ENCODE measurements at places on chromosomes 13 and 19.

GRCh38 chr19:8460516-8461298 is 15.9 kb downstream of the HNRNPM start:
- DNase-seq: no peak

DNA sequence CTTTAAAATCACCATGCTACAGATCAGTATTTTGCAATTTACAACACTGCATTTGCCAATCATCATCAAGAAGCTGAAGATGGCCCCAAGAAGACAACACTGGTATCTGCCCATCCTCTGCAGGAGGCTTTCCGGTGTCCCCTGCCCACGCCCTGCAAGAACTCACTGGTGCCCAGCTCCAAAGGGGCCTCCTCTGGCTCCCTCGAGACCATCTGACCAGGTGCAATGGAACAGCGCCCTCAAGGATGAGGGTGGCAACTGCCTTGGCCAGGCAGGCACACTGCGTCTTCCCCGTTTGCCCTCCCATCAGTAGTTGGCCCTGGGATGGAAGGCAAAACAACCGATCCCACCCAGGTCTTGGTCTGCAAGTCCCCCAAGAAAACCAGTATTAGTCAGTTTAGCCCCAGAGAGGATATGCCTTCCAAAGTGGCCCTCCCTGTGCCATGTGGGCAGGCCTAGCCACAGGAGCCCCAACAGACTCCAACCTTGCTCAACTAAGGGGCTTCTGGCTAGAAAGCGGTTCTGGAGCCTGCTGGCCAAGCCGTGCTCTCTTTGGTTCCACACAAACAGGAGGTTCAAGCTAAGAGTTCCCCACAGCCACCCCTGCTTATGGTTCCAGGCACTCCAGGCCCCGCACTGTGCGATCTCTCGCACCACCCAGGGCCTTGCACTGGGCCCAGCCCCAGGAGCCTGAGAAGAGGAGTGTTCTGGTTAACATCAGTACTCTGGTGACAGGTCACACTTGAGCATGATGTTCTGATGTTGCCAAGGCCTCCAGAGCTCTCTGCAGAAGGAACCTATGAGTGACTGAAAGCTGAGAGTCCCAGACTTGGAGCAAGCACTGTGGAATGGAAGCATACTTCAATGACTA is 4.7 kb downstream of the PCID2 start:
- no peak for DNase-seq

DNA sequence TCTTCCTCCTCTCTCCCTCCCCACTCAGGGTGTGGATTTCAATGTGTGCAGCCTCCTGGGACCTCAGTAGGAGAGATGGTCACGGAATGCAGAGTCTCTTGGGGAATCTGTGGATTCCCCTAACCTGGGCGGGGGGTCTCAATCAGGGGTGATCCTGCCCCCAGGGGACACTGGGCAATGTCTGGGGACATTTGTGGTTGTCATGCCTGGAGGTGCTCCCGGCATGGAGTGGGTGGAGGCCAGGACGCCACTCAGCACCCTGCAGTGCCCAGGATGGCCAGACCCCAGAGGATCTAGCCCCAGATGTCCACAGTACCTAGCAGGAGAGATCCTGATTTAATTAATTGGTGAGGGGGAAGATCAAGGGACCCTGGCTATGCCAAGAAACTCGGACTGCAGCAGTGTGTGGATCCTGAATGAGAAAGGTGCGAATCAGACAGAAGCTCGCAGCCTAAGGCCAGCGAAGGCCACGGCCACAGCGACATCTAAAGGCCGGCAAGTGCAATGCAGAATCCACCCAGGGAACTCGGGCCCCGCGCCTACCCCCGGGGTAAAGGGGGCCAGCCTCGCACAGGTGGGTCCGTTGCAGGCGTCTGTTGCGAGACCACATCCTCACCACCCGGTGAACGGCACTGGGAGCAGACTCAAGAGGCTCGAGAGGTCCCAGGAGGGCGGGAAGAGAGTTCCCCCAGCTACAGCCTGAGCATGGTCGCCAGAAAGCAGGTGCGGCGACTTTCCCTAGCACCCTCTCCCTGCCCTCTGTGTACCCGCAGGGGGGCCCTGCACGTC is 88.8 kb downstream of the GNG7 start:
- no peak for DNase-seq

DNA sequence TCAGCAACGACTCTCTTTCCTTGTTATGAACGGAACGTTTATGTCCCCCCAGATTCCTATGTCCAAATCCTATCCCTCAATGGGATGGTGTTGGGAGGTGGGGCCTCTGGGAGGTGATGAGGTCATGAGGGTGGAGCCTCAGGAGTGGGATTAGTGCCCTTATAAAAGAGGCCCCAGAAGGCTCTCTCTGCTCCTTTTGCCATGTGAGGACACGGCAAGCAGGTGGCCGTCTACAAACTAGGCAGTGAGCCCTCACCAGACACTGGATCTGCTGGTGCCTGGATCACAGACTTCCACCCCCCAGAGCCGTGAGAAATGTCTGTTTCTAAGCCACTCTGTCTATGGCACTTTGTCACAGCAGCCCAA is 53.2 kb downstream of the EPS15L1 start:
- no peak for DNase-seq

GRCh38 chr13:30898678-30899241 is 7.3 kb upstream of the MEDAG start:
- DNase-seq: no peak
